Fibroblast of mammary gland (primary cell): ENCODE measurements at places on chromosomes 1 and 21.
A peak's percentile ranks its signal among the peaks of the same experiment; 100 is the strongest.

DNA sequence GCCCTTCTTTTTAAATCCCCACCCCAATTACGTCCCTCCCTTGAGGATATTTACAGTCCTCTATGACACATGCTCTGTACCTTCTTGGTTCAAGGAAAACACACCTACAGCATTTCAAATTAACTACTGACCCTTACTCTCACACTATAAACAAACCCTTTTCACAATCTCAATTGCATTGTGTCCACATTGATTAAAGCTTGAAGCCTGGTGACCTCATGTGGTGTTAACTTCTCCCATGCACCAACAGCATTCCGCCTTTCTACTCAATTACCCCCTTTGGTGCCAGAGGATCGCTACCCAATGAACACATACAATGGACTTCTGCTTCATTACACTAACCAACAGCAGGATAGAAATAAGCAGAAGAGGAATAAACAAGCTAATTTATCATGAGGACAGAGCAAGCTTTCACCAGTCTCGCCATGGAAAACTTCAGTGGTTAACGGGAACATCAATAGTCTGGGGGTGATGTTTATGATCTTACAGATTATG lies 15.2 kb downstream of the WLS start:
- DNase-seq: no peak

GRCh38 chr1:208180421-208180820 lies 63.8 kb downstream of the PLXNA2 start:
- DNase-seq: no peak

DNA sequence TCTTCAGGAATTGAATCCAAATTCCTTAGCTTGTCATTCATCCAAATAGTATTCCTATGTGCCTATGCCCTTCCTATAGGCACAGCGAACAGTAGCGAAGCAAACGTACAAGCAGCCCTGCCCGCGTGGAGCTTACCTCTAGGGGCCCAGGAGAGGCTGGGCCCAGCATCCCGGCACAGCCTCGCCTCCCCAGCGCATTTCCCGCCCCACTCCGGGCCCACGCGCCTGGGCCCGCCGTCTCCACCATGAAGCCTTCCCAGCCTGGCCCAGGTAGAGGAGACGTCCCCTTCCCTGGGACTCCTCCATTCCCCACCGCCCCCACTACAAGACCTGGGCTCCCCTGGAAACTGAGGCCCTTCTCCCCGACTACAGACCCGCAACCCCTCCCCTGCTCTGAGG lies 245 bp upstream of the TMEM269 start:
- no peak for DNase-seq

DNA sequence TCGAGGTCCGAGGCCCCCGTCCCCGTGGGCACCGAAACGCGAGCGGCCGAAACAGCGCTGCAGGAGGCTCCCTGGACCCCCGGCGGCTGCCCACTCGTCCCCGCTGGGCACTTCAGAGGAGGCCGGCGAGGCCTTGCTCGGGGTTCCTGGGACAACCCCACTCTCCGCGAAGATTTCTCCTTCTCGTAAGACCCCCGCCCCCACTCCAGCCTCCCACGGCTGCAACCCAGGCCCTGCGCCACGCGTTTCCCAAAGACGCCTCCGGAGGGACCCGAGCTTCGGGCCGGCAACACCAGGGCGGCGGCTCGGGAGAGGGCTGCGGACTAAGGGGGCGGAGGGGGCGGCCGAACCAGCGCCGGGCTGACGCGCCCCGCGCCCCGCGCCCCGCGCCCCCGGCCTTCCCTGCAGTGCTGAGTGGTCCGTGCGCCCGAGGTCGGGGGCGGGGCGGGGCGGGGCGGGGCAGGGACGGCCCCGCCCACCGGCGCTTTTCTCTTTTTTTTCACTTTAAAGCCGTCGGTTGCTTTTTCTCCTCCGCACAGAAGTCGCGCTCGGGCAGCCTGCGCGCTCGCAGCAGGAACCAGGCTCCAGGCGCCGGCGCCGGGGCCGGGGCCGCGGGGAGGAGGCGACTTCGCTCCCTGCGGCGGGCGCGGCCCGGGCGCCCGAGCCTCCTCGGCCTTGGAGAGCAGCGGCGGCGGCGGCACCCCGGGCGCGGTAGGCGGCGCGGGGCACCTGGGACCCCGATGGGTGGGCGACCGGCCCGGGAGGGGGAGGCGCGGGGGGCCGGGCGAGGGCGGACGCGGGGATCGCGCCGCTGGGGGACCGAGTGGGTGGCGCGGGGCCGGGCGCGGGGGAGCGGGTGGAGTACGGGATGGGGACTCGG lies at the start of gene SPSB1:
TSS of gene SPSB1 (plus strand) at position 534 of the 880 bp plus-strand sequence. CDS start 62,998 bp downstream, outside the sequence.
- peak; percentile 70 for DNase-seq

GRCh38 chr1:9654834-9655723 lies 3.5 kb downstream of the PIK3CD start:
- DNase-seq: no peak
